ENCODE measurements at places on chromosomes 5 and 9.

DNA sequence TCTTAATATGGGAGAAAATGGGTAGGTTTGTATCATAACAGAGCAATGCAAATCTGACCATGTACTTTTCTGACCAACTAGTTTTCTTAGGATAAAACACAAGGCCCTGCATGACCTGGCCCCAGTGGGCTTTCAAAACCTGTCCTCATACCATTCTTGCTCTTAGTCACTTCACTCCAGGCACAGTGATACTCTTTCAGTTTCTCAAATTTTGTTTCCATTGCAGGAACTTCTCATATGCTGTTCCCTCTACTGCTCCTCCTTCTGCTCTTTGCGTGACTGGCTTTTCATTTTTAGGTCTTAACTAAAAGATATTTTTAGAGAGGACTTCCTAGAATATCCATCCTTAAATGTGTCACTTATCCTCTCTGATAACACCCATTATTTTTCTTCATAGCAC is 112.4 kb downstream of the INIP start:
- no peak for DNase-seq

- no peak for DNase-seq
Observed at GRCh38 chr5:21817668-21818369, 1035.3 kb downstream of the CDH12 start.

- DNase-seq: no peak
Observed at GRCh38 chr9:117044241-117044640, 357.1 kb downstream of the TRIM32 start.

GRCh38 chr9:116276651-116277121 is 123.1 kb downstream of the PAPPA start:
- DNase-seq: no peak

GRCh38 chr9:96169484-96169883 is 132.5 kb downstream of the HSD17B3 start:
- no peak for DNase-seq

- no peak for DNase-seq
Observed at GRCh38 chr5:146962801-146963355, 84.3 kb upstream of the PPP2R2B start.

GRCh38 chr5:73136055-73136562 is 15.7 kb downstream of the TMEM171 start:
- DNase-seq: no peak

DNA sequence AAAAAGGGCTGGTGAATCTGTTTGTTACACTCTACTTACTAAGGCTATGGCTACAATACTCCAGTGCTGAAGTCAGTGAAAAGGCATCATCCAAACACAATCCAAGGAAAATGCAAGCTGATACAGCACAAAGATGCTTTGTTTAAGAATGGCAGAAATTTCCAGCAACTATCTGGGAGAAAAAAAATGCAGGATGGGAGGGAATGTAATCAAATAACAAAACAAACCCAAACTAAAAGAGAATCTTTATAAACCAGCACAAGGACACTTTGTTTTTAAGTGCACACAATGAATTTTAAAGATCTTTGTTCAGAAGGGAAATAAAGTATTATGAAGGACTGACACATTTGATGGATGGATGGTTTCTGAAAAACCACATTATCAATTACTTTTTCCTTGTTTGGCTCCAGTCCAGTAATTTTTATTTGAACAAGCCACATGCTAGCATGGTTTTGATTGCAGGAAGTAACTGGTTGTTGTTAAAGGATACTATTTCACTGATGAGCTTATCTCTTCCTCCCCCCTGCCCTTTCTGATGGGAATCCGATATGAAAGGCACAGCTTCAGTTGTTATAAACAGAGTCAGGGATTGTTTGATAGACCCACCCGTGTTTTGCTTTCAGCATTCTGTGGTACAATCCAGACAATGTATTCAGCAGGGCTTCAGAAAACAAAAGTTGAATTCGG is 12.1 kb upstream of the TLE4 start:
- no peak for DNase-seq

GRCh38 chr5:83244516-83244915 is 167.2 kb downstream of the XRCC4 start:
- DNase-seq: no peak

- DNase-seq: no peak
Observed at GRCh38 chr5:93163010-93163663, 417.9 kb downstream of the NR2F1-AS1 start.

GRCh38 chr5:168706655-168707069 is 127.5 kb upstream of the PANK3 start:
- DNase-seq: no peak

DNA sequence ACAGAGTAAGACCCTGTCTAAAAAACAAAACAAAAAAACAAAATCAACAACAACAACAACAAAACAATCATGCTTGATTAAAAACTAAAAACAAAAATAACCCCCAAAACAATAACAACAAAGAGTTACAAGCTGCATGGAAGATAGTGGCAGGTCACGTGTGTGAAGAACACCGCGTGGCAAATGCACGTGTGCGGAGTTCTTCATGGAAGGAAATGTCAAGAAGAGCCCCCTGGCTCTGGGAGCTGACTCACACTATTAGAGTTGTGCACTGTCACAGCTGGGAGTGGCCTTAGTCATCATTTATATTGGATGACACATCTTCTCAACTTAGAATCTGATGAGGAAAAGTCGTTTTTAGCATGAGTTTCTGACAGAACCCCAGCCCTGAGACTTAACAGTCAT is 110.5 kb downstream of the JMY start:
- no peak for DNase-seq

GRCh38 chr9:27817747-27818146 is 244.5 kb upstream of the C9orf72 start:
- DNase-seq: no peak

GRCh38 chr9:117952581-117952980 is 248.4 kb downstream of the TLR4 start:
- DNase-seq: no peak

DNA sequence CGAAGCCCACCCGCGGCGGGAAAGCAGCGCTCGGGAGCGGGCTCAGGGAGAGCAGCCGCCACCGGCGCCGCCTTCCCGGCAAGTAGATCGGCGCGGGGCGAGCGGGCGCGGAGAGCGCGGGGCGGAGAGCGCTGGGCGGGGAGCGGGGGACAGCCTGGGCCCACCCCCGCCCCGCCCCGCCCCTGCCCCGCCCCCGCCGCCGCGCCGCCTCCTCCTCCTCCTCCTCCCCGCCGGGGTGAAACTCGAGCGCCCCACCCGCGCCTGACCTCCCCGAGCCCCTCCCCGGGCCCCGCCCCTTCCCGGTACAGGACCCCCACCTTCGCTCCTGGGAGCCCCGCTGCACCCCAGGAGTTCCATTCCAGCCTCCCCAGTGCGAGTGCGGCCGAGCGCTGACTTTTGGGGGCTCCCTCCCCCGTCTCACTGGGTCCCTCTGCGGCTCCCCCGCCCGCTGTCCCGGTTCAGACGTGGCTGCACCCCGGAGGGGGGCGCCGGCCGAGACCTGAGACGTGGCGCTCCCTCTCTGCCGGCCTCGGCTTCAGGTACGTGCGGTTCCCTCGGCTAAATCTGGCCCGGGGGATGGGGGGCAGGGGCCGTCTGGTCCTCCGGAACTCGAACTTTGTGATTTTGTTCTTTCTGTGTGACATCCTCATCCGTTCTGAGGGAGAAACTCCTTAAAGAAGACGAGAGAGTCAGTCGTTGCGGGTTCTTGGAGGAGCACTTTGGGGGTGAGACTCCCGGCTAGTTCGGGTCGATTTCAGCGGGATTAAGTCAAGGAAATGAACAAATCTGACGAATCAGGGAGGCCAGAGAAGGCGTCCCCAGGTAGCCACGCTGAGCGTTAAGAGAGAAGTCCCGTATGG is at the start of gene SEMA5A:
Gene SEMA5A (minus strand): TSS at position 84 of the 860 bp plus-strand sequence. CDS start 166,129 bp downstream, outside the sequence.
- no peak for DNase-seq

DNA sequence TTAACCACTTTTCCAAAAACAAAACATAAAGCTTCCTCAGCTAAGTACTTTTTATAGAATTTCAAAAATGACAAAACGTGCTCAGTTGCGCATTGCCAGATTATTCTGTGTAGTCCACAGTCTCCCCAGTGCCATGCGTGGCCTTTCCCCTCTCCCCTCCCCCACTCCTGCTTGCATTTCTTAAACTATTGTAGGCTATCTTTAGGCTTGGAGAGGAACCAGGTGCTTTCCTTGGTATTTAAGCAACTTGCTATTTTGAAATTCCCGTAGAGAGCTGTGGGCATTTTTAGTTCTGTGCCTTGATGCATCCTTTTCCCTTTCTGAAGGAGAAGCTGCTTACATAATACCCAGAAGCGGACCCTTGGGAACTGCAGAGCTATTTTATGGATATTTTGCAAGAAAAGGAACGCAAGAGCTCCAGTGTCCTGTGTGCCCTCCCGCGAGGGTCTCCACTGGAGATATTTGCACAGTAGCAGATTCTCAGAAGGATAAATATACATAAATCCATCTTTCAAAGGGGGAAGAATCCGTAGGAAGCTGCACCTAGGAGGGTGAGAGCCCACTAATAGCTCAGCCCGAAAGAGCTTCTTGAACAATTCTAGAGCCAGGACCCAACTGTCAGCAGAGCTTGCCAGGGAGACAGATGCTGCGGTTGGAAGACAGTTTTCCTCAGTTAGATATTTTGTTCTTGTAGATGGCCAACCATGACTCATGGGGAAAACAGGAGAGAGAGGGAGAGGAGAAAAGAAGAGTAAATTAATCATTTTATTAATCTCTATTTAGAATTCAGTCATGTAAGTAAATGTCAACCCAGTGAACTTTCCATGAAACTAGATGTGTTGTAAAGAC is 1298.3 kb upstream of the WWC1 start:
- no peak for DNase-seq
